Left renal cortex interstitium (tissue), 4 donors: ENCODE measurements at places on chromosomes 1 and 21.

DNA sequence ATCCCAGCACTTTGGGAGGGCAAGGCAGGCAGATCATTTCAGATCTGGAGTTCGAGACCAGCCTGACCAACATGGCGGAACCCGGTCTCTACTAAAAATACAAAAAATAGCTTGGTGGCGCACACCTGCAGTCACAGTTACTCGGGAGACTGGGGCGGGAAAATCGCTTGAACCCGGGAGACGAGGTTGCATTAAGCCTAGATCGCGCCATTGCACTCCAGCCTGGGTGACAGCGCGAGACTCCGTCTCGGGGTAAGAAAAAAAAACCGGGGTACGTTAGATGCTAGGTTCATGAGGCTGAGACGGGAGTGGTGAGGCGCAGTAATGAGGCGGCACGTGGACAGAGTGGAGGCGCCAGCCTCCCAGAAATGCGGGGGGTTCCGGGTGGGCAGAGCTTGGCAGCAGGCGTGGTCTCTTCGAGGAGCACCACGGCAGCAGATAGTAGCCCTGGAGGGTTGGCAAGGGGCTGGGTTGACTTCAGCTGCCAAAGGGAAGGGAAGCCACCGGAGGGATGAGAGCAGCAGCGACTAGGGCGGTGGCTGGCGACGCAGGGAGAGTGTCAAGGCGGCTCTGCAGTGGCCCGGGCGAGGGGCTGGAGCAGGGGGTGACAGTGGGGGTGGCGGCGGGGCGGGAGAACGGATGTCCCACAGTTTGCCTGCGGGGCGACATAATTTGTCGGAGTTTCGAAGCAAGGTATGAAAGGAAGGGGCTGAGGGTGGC, 832 bp downstream of the MRPL20 start:
- DNase-seq: no peak

- no peak for DNase-seq
Observed at GRCh38 chr1:36142121-36142520, 7.2 kb downstream of the TRAPPC3 start.

DNA sequence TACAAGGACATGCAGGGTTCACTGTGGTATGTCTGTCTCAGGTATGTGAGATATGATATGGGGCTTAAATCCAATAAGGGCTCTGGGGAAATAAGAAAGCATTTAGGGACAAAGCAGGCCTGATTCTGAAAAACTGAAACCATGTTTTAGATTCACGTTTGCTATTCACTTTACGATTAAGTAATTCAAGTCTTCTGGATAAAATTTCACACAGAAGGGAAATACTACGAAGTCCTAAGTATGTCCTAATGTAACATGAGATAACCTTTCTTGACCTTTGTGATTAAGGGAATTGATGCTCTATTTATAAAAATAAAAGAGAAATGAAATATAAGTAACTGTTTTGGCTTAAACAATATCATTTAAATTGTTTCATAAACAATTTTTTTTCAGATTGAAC, 55.4 kb downstream of the HNRNPR start:
- DNase-seq: no peak

DNA sequence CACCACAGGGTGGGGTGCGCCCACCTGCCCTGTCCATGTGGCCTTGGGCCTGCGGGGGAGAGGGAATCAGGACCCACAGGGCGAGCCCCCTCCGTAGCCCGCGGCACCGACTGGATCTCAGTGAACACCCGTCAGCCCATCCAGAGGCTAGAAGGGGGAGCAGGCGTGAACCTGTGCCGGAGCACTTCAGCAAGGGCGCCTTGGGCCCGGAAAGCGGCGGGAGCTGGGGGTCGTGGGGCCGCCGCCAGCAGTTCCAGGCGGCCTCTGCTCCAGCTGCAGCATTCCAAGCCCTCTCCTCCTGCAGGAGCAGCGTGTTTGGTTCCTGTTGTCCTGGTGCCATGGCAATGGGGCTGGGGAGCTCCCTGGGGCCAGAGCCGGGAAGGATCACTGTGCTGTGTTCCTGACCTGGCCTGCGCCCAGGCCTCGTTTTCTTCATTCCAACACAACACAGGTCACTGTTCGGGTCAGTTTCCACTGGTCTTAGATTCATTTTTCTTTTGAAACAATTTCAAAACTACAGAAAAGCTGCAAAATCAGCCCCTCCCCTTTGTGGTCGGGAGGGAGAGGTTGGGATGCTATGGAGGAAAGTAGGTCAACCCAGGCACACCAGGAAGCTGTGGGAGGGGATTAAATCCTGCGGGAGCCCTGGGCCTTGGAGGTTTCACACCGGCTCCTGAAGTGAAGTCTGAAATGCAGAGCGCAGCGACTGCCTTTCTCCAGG, 18.8 kb downstream of the SLX9 start:
- no peak for DNase-seq

DNA sequence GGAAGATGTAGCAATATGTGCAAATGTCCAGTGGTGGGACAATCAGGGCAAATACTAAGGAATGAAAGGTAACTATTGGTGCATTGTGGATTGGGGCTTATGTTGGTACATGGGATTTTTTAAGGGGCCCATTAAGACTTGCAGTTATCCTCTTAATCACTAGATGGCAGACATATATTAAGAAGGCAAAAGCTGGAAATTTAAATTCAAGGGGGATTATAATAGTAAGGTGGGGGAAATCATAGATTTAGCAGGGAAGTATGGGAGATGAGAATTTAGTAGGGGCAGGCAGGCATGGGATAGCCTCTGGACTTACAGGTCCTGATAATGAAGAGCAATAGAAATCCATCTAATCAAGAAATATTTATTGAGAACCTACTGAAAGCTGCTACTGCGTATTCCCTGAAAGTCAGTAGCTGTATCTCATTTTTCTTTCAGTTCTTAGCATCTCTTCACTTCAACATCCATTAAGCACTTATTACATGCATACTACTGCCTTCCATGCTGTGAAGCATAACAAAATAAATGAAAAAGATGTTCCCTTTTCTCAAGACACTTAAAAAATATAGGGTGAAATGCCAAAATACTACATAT, 251.8 kb downstream of the CRB1 start:
- no peak for DNase-seq

- DNase-seq: no peak
Observed at GRCh38 chr1:99725996-99726395, 40.4 kb downstream of the FRRS1 start.

DNA sequence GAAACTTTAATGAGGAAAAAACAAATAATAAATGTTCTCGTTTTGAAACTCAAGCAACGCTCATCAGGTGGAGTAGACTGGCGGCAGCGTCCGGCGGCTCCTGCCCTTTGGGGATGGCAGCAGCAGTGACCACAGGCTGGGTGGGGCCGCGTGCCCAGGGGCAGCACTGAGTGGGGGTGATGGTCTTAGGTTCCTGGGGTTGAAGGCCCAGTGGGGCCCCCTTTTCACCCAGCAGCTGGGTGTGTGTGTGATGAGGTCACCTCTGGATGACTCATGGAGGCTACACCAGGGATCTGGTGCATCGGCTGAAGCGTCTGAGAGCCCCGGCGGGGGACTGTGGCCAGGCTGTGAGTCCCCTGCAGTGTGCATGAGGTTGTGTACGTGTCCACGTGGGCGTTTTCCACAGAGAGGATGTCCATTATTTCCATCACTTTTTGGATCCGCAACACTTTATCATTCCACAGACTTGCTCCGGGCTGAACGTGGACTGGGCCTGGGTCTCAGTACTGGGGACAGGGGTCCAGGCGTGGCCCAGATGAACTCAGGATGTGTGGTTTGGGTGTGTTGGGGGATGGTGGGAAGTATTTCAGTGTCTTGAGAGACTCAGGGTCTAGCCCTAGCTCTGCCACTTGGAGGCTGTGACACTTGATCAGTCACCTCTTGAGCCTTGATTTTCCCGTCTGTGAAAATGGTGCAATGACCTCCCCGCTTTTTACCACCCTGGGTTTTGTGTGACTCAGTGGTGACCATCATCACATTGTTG, 25.6 kb downstream of the LDLRAP1 start:
- DNase-seq: no peak
